ENCODE measurements at places on chromosomes 13 and 19. TPM values are rescaled to one million over a fixed set of nuclear protein-coding genes. Genes with fewer than 3 reads are reported as not detected.

The ELSPBP1 gene
- not detected for total RNA-seq

The GDF15 gene
- total RNA-seq: 17.2 TPM

The TMEM150B gene
- not detected for total RNA-seq

The TBXA2R gene
- total RNA-seq: not detected

The RGS9BP gene
- total RNA-seq: 1.1 TPM

The GPR4 gene
- not detected for total RNA-seq

The PRTN3 gene
- total RNA-seq: not detected

The ZNF71 gene
- total RNA-seq: 7.2 TPM

The CBY2 gene
- not detected for total RNA-seq

The KIR3DL2 gene
- not detected for total RNA-seq

The NXNL1 gene
- not detected for total RNA-seq

GRCh38 chr13:99335603-99336002, 28.4 kb upstream of the GPR183 start:
- no peaks in the 10 kb centered on the region for H3K4me1 ChIP-seq
- H3K27me3 ChIP-seq: no peaks in the 10 kb centered on the region
- no peak overlapping the region for H3K4me3 ChIP-seq

- no peak overlapping the region for H3K27ac ChIP-seq
- H3K4me3 ChIP-seq: peak overlapping the region; percentile 76
- no peak for DNase-seq
Measured at GRCh38 chr13:49248622-49249002, 887 bp downstream of the CDADC1 start.

- no peaks in the 10 kb centered on the region for H3K4me1 ChIP-seq
- no peak overlapping the region for H3K4me3 ChIP-seq
- DNase-seq: no peak
Measured at GRCh38 chr13:49670828-49671227, 20.5 kb downstream of the EBPL start.

- no peak for DNase-seq
- H3K27ac ChIP-seq: no peak overlapping the region
- H3K36me3 ChIP-seq: no peaks in the 10 kb centered on the region
- H3K4me1 ChIP-seq: no peaks in the 10 kb centered on the region
Measured at GRCh38 chr19:3041327-3041726, 12.2 kb upstream of the TLE2 start.

GRCh38 chr19:30656520-30657100, 284.4 kb downstream of the ZNF536 start:
- no peaks in the 10 kb centered on the region for H3K4me1 ChIP-seq
- no peaks in the 10 kb centered on the region for H3K36me3 ChIP-seq
- DNase-seq: no peak
- H3K27me3 ChIP-seq: peaks cover 83% of the 10 kb centered on the region

DNA sequence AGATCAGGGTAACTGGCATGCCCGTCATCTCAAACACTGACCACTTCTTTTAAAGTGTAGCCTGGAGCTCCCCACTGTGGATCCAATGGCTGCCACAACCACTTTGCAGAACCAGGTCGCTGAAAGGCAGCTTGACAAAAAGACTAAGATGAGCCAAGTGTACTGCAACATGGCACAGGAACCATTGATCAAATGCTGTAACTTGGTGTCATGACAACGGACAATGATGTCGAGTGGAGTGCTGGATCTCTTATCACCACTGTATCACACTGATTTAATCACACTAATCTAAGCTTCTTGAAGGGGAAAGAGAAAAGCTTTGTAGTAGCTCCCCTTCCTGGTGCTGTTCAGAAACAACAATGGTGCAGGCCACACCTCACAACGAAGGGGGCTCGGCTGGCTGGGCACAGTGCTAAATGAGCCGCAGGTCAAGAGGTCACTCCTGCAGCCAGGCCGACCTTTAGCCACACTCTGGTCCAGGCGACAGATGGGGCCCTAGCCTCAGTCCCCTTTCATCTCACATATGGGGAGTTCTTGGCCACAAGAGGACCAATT, 2.2 kb upstream of the TNFRSF19 start:
- 0 out of 2 replicates have a peak, but pooled peaks cover 8% of the 10 kb centered on the region for H3K27me3 ChIP-seq
- H3K4me3 ChIP-seq: no peak overlapping the region
- no peak for DNase-seq
- H3K36me3 ChIP-seq: no peaks in the 10 kb centered on the region

GRCh38 chr19:4584670-4585460, 25.4 kb upstream of the SEMA6B start:
- H3K4me1 ChIP-seq: no peaks in the 10 kb centered on the region
- DNase-seq: no peak
- H3K4me3 ChIP-seq: peak overlapping the region; percentile 31
- H3K27ac ChIP-seq: no peak overlapping the region

GRCh38 chr13:20482275-20482761, 43.3 kb downstream of the CRYL1 start:
- H3K27me3 ChIP-seq: no peaks in the 10 kb centered on the region
- H3K27ac ChIP-seq: peak overlapping the region; percentile 62
- peak; percentile 29 for DNase-seq

GRCh38 chr13:71021825-71022422, 845.1 kb downstream of the DACH1 start:
- H3K4me3 ChIP-seq: no peak overlapping the region
- H3K4me1 ChIP-seq: no peaks in the 10 kb centered on the region
- H3K27ac ChIP-seq: no peak overlapping the region
- no peak for DNase-seq
- no peaks in the 10 kb centered on the region for H3K27me3 ChIP-seq

GRCh38 chr13:35140321-35140720, 198.3 kb downstream of the NBEA start:
- no peak overlapping the region for H3K4me3 ChIP-seq
- H3K36me3 ChIP-seq: no peaks in the 10 kb centered on the region
- DNase-seq: no peak

- no peak overlapping the region for H3K4me3 ChIP-seq
- H3K27ac ChIP-seq: no peak overlapping the region
- no peak for DNase-seq
- H3K36me3 ChIP-seq: no peaks in the 10 kb centered on the region
- peaks cover 17% of the 10 kb centered on the region for H3K4me1 ChIP-seq
- H3K27me3 ChIP-seq: no peaks in the 10 kb centered on the region
Measured at GRCh38 chr13:33015241-33015668, 968 bp upstream of the KL start.

GRCh38 chr19:17860331-17860992, 752 bp downstream of the RPL18A start:
- peaks cover 36% of the 10 kb centered on the region for H3K4me1 ChIP-seq
- DNase-seq: no peak
- H3K4me3 ChIP-seq: peak overlapping the region; percentile 87
- peaks cover 42% of the 10 kb centered on the region for H3K36me3 ChIP-seq
- H3K27ac ChIP-seq: peak overlapping the region; percentile 79
- H3K27me3 ChIP-seq: no peaks in the 10 kb centered on the region

DNA sequence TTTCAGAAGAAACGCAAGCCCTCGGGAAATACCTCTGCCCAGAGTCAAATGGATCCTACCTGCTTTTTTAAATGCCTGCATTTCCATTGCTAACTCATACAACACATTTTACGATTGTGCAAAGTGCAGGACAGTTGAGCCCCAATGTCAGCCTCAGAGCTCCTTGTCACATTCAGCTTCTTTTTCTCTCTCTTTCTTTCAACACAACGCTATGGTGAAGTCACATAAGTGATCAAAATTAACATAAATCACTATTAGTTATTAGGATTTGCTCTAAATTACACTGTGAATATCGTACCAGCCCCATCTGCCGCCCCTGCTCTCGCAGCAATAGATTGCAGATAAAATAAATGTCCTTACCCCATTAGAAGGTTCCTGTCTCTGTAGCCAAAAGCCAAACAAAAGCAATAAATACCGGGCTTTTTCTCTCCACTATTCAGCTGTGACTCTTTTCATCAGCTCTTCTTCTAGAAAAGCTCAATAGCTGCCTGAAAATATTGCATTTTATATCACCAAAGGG, 8.8 kb downstream of the POU4F1 start:
- no peak for DNase-seq
- no peak overlapping the region for H3K4me3 ChIP-seq
- no peak overlapping the region for H3K27ac ChIP-seq
- 0 out of 2 replicates have a peak, but pooled peaks cover 7% of the 10 kb centered on the region for H3K27me3 ChIP-seq
- no peaks in the 10 kb centered on the region for H3K36me3 ChIP-seq
- H3K4me1 ChIP-seq: no peaks in the 10 kb centered on the region

DNA sequence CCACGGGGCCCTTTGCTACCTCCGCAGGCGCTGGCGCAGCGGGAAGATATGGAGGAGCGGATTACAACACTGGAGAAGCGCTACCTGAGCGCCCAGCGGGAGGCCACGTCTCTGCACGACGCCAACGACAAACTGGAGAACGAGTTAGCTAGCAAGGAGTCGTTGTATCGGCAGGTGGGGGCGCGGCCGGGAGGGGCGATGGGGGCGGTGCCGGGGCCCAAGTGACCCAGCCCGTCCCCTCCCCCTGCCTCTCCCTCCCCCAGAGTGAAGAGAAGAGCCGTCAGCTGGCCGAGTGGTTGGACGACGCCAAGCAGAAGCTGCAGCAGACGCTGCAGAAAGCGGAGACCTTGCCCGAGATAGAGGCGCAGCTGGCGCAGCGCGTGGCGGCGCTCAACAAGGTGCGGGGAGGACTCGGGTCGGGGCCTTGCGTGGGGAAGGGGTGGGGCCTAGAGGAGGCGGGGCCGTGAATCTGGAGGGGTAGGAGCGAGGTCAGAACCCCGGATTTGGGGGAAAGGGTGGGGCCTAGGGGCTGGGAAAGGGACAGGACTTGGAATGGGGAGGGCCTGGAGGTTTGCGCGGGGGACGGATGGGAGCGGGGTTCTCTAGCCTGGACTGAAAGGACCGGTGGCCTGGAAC, 13.7 kb downstream of the PPFIA3 start:
- no peaks in the 10 kb centered on the region for H3K27me3 ChIP-seq
- H3K4me1 ChIP-seq: peaks cover 4% of the 10 kb centered on the region
- H3K4me3 ChIP-seq: no peak overlapping the region
- DNase-seq: no peak
- H3K27ac ChIP-seq: no peak overlapping the region

DNA sequence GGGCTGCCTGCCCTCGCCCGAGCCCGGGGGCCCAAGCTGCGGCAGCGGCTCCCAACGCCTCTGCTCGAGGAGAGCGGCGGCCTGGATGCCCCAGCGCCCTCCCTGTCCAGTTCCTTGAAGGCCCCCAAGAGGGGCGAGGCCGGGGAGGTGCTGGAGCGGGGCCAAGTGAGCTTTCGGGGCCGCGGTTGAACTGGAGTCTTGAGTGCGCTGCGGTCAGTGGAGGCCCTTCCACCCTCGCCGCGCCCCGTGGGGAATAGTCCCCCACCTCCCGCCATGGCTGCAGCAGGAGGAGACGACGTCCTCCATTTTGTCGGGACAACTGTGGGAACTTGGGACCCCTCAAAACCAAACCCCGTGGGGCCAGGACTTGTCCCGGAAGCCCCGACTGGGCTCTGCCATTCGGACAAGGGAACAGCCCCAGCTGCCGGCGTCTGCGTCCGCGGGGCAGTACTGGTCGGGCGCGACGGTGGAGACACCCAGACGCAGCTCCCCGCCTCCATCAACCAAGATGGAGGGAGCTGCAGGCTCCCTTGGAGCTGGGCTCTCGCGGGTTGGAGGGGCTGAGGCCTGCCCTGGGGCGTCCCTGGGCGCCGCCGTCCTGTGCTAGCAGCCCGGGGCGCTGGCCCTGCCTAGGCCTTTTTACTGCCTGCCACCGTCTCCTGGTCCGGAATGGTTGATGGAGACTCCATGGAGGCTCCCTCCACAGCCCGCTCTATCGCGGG, 736 bp upstream of the ZMYM5 start:
- peak; percentile 61 for DNase-seq
- peak overlapping the region; percentile 81 for H3K27ac ChIP-seq
- H3K36me3 ChIP-seq: no peaks in the 10 kb centered on the region

Data from PC-9 (cell line).